ENCODE measurements at places on chromosomes 16 and 17.

DNA sequence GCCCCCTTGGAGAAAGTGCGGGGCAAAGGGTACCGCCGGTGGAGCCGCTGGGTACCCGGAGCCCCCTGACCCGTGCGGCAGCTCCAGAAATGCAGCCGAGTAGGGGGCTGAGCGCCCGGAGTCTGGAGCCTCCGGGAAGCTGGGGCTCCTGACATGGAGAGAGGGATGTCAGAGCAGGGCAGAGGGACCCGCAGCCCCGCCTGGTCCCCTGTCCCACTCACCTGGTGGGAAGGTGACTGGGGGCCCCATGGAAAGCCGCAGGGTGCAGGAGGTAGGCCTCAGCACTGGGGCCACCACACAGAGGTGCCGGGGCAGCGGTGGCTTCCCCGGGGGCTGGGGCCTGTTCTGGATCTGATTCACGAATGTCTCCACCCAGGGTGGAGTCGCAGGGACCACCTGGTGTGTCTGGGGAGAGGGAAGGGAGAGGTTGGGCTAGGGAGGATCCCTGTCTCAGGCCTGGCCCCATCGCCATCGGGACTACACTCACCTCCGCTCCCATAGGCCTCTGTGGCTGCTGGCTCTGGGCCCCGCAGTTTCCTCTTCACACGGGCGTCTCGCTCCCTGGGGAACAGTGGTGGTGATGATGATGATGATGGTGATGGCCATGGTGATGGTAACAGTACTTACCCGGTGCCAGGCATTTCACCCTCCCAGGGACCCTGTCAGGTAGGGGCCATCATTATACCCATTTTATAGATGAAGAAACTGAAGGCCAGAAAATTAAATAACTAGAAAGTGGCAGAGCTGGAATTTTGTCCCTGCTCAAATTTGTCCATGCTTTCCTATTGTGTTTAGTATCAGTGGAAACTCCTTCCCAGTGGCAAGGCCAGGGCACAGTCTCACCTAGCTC lies 5.2 kb downstream of the TBX6 start:
- DNase-seq, result no peak

- DNase-seq, result no peak
Measured at GRCh38 chr16:69709456-69710084, 16.8 kb downstream of the NQO1 start.

- DNase-seq, result no peak
Measured at GRCh38 chr16:70689035-70689969, 3.4 kb upstream of the MTSS2 start.

DNA sequence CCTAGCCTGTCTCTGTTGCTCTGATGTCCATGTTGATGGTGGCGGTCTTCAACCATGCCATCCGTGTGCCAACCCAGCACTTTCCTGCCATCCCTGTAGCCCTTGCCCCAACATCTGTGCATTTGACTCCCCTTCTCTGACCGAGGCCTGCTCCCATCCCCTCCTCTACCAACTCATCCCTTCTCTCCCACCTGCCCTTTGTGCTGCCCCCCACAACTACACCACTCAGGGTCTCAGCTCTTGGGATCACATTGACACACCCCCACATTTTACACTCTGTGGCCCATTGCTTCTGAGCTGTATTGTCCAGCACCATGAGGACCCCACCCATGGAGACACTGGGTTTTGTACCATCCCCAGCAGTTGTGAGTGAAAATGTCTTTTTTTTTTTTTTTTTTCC lies 11.6 kb downstream of the HS3ST3B1 start:
- DNase-seq, result no peak

GRCh38 chr16:30951750-30952149 lies 2.9 kb downstream of the ORAI3 start:
- no peak for DNase-seq

DNA sequence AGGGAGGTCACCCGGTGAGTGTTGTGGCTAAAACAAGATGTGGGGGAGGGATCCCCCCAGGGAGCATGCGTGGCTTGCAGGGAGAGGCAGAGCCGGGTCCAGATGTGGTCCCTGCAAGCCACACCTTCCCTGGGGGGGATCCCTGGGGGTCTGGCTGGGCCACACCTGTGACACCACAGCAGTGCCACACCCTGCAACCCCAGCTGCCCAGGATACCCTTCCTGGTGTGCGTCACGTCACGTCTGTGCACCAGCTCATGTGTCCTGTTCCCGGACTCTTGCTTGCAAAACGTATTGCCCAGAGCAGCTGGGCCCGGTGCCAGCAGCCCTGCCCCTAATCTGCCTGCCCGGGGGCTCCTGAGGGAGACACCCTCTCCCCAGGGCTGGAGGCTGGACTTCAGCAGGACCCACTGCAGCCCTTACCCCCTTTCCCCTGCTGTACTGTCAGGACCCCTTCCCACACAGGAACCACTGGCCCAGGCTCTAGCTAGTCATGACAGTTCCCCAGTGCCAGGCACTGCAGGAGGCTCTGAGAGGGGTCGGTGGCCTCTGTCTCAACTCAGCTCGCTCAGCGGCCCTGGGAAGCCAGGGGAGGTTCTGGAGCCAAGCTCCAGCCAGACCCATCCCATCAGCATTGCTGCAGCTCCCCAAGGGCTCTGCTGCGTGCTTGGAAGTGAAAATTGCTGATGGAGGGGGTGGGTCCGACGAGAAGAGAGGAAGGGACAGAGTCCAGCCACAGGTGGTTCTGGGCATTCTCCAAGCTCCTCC lies 25.8 kb upstream of the ACSF3 start:
- no peak for DNase-seq

GRCh38 chr17:37671028-37671823 lies 28.0 kb upstream of the DDX52 start:
- DNase-seq, result no peak

DNA sequence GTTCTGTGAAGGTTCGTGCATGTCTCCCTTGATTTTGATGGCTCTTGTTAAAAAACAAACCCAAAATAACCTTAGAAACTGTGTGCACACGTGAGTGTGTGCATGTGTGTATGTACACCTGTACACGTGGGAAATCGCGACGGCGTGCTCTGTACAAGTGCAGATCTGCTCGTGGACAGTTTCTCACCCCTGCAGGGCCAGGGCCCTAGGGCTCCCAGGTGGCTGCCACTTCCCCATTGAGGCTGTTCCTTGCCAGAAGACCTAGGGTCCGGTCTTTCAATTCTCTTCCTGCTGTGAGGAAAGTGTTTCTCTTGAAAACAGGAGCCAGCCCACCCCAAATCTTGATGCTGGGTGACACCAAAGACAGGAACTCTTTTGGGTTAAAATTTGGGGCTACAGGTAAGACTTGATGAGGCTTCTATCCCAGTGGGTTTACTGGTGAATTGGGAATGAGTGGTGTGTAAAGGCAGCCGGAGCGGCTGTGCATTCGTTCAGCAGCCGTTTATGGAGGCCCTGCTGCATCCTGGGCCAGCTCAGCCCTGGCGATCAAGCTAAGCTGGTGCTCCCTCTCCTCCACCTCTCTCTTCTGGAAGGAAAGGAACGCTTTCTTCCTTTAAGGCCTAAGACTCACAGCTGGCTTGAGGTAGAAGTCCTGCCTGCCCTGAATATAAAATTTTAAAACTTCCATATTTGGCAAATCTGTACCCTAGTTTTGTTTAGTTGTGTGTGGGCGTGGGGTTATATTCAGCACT lies 137.9 kb downstream of the CLEC16A start:
- no peak for DNase-seq

DNA sequence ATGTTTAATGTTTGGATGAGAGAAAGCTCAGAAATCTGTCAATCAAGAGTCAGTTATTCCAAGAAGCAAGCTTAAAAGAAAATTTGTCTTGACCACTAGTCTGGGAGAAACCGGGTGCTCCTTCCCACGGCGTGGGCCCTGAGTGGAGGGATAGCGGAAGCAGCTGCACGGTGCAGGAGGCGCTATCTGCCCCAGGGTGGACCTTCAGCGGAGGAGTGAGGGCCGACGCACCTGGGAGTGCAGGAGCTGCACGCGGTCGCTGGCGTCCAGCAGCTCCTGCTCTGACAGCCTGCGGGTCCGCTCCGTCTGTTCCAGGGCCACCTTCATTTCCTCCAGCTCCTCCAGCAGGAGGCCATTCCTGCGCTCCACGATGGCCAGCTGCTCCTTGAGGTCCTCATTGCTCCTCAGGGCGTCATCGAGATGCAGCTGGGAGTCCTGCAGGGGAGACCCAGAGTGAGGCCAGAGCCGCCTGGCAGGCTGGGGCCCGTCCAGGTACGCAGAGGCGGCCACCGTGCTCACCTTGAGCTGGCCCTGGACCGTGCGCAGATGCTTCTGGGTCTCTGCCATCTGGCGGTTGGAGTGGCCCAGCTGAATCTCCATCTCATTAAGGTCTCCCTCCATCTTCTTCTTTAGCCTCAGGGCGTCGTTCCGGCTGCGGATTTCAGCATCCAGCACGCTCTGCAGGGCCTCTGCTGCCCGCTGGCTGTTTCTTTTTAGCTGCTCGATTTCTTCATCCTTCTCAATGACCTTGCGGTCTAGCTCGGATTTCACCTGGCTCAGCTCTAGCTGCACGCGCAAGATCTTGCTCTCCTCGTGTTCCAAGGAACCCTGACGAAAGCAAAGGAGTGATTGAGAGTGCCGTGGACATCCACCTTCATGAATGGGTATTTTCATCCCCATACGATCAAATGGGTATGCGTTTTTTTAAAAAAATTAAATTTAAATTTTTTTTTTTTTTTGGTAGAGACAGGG lies 63.5 kb downstream of the MYH13 start:
- DNase-seq, result no peak

- DNase-seq, result no peak
Measured at GRCh38 chr16:88678224-88678979, 7.9 kb downstream of the SNAI3 start.

- DNase-seq, result no peak
Measured at GRCh38 chr16:70161350-70161749, 12.2 kb upstream of the CLEC18C start.

- no peak for DNase-seq
Measured at GRCh38 chr17:41340934-41341861, 9.4 kb downstream of the KRT33A start.

DNA sequence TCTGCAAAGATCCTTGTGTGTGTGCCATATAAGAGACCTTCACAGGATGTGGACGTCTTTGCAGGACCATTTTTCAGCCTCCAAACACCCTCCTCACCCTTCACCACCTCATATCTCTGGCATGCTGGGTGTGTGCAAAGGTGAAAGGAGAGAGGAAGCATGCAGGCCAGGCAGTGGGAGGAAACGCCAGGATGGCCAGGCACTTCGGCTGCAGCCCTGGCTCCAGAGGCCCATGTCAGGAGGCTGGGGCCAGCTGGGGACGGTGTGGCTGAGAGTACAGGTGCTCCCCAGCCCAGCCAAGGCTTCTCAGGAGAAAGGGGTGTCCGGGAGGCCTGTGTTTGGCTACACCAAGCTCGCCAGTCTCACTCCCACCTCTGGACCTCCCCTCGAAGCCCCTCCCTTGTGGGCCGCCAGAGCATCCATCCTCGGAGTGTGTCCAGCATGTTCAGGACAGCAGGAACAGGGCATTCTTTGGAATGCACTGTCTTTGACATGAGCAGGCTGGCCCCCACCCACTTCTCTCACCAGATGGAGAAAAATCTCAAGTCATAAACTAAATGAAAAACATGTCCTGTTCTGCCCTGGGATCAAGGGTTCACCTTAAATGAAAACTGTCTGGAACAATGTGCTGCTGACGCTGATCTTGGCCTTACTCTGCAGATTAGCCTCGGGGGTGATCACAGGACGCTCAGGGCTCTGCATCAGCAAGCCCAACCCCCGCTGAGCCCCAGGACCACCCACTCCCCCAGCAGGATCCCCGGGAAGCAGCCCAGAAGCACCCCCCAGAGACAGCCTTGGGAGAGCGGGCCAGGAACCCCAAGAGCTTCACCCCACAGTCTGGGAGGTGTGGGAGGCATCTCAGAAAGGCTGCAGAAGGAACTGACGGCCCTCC lies 15.9 kb downstream of the PEMT start:
- no peak for DNase-seq

DNA sequence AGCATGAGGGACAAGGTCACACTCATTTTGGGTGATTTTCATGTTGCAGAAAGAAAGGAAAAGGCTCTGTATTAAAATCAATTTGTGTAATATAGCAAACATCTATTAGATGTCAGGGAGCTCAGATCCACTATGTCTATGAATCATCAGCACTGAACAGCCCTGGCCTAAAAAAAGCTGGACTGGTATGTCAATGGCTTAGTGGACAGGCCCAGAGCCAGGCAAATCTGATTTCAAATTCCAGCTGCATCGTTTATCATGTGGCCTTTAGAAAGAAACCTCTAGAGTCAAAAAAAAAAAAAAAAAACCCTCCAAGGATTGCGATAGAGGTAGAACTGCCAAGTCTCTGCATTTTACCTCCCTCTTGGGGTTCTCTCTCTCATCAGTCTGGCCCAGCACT lies 5.4 kb downstream of the GAS7 start:
- no peak for DNase-seq

DNA sequence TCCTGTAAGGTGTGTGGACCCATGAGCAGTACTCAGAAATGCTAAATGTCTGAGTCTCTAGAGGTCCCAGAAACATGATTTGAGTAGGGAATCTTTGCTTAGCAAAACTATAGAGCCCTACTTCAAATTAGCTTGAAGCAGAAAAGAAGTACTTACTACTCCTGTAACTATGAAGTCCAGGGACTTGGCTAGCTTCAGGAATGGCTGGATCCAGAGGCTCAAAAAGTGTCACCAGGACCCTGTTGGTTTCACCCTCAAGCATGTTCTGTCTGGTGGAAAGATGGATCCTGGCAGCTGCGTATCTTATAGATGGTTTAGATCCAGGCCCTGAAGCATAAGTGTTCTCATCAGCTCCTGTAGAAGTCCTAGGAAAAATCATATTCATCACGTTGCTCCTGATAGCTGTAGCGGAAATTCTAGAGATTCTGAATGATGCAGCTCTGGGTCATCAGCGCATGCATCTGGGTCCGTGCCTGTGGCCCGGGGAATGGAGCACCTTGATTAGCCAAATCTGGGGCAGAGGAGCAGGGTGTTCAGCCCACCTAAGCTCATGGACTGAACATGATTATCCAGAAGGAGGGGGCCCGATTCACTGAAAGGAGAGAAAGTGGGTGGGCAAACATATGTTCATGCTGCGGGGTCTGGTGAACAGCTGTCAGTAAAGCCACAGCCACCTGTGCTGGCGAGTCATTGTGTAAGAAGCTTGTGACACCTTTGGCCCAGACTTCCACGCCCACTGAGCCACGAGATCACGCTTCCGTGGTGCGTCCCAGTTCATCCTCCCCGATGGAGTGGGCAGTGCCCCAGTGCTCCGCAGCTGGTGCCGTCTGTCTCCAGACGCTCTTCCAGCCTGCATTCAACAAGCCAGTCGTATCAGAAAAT lies 260.6 kb downstream of the CPPED1 start:
- DNase-seq, result no peak

GRCh38 chr16:77938913-77939312 lies 83.4 kb upstream of the CLEC3A start:
- DNase-seq, result no peak

GRCh38 chr17:21523497-21524210 lies 147.5 kb downstream of the KCNJ12 start:
- DNase-seq, result no peak

- no peak for DNase-seq
Measured at GRCh38 chr16:87486713-87487247, 6.0 kb downstream of the ZCCHC14 start.

DNA sequence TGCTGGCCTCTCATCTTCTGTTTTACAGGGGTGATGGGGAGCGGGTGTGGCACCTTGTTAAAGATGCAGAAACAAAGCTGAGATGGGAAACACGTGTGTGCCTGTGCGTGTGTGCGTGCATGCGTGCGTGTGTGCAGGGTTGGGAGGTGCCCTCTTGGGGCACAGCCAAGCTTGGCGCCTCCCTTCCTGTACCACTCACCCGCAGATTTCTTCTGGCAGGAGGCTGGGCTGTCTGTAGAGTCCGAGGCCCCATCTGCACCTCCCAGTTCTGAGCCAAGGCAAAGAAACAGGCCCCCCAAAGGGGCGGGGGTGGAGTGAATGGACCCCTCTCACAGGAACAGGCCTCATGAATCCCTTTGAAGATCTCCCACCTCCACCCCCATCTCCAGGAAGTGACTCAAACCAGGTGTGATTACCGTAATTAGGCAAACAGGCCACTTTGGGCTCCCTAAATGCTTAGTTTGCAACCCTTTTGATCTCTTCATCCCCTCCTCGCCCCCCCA lies 20.9 kb downstream of the TNS4 start:
- no peak for DNase-seq

All from NCI-H2081 treated with DMSO at 0.1 percent for 48 hours (cell line).